Spinal cord (tissue), 10 donors: ENCODE measurements at places on chromosomes 4 and X.

GRCh38 chr4:38365748-38366310, 298.2 kb upstream of the KLF3 start:
- DNase-seq = peak; percentile 39
- H3K4me3 ChIP-seq = no peak overlapping the region
- peak overlapping the region; percentile 35 for H3K27ac ChIP-seq
- H3K4me1 ChIP-seq = no peaks in the 10 kb centered on the region

DNA sequence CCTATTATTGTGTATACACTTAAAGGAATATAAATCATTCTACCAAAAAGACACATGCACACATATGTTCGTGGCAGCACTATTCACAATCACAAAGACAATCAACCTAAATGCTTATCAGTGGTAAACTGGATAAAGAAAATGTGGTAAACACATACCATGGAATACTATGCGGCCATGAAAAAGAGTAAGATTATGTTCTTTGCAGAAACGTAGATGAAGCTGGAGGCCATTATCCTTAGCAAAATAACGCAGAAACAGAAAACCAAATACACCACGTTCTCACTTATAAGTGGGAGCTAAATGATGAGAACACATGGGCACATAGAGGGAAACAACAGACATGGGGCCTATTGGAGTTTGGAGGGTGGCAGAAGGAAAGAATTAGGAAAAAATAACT, 593.2 kb downstream of the DMD start:
- no peaks in the 10 kb centered on the region for H3K27me3 ChIP-seq
- no peak overlapping the region for H3K4me3 ChIP-seq
- no peak overlapping the region for H3K27ac ChIP-seq
- H3K36me3 ChIP-seq = no peaks in the 10 kb centered on the region
- H3K4me1 ChIP-seq = no peaks in the 10 kb centered on the region
- DNase-seq = no peak

- peaks cover 9% of the 10 kb centered on the region for H3K4me1 ChIP-seq
- peaks cover 19% of the 10 kb centered on the region for H3K36me3 ChIP-seq
- no peak overlapping the region for H3K27ac ChIP-seq
- H3K27me3 ChIP-seq = no peaks in the 10 kb centered on the region
- H3K4me3 ChIP-seq = no peak overlapping the region
These were observed 101.6 kb downstream of the KLHL8 start for GRCh38 chr4:87118826-87119225.

GRCh38 chr4:54585321-54586000, 72.3 kb upstream of the KIT start:
- no peaks in the 10 kb centered on the region for H3K27me3 ChIP-seq
- no peaks in the 10 kb centered on the region for H3K36me3 ChIP-seq
- H3K27ac ChIP-seq = no peak overlapping the region
- H3K4me3 ChIP-seq = no peak overlapping the region

DNA sequence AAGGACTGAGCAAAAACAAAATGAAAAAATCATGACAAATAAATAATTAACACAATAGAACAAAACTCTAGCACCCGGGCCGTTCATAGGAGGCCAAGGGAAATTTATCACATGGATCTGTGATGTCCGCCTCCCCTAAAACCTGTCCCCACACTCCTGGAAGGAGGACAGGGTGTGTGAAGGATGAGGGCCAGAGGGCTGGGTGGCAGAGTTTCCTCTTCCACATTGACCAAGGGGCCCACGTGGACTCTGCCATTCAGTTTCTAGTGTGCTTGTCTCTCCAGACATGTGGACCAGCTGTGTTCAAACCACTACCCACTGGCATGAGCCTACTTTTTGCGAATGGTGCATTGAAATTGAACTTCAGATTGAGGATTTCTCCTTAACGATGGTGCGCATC, 6.3 kb downstream of the PRRG3 start:
- peaks cover 12% of the 10 kb centered on the region for H3K36me3 ChIP-seq
- no peak overlapping the region for H3K4me3 ChIP-seq
- no peak for DNase-seq
- H3K27me3 ChIP-seq = no peaks in the 10 kb centered on the region

DNA sequence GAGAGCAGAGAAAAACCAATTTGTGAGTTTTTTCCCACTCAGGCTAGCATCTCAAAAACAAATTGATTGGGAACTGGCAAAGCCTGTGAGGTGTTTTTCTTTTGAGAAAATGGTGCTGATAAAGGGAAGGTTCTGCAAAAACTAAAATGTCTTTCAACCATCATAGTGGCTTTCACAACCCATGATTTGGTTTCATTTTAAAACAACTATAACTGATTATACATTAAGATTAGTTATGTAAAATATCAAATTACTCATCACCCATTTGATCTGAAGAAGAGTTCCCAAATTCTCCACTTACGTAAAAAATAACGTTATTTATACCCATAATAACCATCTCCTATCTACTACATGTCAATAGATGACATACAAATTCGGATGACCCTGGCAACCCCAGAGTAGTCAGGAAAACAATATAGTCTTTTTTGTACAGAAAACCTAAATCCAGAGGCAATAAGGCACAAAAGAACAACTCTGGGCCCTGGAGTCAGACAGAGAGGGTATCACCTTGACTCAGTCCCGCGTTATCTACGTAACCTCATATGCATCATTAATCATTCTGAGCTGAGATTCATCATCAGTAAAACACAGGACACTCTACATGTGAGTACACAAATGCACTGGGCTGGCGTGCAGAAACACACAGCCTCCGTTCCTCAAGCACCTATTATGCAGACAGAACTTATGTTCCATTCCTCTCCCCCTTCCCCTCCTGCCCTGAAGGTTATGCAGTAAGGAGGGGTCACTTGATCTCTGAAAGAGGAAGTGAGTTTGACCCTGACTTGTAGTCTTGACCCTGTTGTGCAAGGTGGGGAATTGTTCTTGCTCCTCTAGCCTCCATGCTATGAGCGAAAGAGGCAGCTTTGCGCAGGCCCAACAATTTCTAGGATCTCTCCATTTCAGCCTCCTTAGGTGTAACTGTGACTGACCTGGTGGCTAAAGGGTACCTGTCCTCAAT, 82.2 kb downstream of the SLC9A7 start:
- no peaks in the 10 kb centered on the region for H3K4me1 ChIP-seq
- no peaks in the 10 kb centered on the region for H3K36me3 ChIP-seq
- no peaks in the 10 kb centered on the region for H3K27me3 ChIP-seq
- DNase-seq = no peak
- no peak overlapping the region for H3K27ac ChIP-seq
- no peak overlapping the region for H3K4me3 ChIP-seq

GRCh38 chrX:103783196-103783595, 6.6 kb downstream of the PLP1 start:
- peak overlapping the region; percentile 83 for H3K27ac ChIP-seq
- H3K4me1 ChIP-seq = peaks cover 14% of the 10 kb centered on the region
- no peak for DNase-seq
- H3K36me3 ChIP-seq = peaks cover 3% of the 10 kb centered on the region

DNA sequence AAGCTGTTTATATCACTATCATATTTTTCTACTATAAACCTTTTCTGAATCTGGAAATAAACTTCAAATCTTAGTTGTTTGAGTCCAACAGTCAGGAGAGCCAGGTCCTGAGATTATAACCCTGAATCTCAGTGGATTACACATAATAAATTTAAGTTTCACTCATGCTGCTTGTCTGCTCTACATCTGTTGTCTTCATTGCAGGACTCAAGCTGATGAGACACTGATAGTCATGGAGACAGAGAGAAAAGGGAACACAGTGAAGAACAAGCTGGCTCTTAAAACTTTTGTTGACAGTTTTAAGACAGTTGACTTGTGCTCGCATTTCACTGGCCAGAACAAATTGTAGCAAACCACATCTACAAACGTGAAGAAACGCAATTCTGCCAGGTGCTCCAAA, 327.0 kb upstream of the CTSO start:
- H3K4me1 ChIP-seq = no peaks in the 10 kb centered on the region
- H3K36me3 ChIP-seq = no peaks in the 10 kb centered on the region
- no peak for DNase-seq

DNA sequence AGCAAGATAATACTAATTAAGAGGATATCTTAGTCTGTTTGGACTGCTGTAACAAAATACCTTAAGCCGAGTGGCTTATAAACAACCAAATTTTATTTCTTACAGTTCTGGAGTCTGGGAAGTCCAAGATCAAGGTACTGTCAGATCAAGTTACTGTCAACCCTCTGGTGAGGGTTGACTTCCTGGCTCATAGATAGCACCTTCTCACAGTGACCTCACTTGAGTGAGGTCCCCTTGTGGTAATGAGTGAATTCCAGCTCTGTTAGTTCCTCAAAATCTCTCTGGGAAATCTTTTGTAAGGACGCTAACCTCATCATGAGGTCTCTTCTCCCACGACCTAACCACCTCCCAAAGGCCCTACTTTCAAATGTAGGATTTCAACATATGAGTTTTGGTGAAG, 36.9 kb upstream of the ADGRA3 start:
- H3K27me3 ChIP-seq = no peaks in the 10 kb centered on the region
- no peak overlapping the region for H3K4me3 ChIP-seq
- H3K27ac ChIP-seq = no peak overlapping the region
- no peak for DNase-seq
- H3K36me3 ChIP-seq = no peaks in the 10 kb centered on the region
- no peaks in the 10 kb centered on the region for H3K4me1 ChIP-seq

- no peak for DNase-seq
- no peaks in the 10 kb centered on the region for H3K36me3 ChIP-seq
- no peak overlapping the region for H3K4me3 ChIP-seq
- no peak overlapping the region for H3K27ac ChIP-seq
These were observed 450.7 kb downstream of the UBE2NL start for GRCh38 chrX:144334577-144334976.
